Occipital lobe (tissue), 3 donors: ENCODE measurements at places on chromosomes 7 and 10. TPM values are rescaled to one million over a fixed set of nuclear protein-coding genes. Genes with fewer than 3 reads are reported as not detected.

DNA sequence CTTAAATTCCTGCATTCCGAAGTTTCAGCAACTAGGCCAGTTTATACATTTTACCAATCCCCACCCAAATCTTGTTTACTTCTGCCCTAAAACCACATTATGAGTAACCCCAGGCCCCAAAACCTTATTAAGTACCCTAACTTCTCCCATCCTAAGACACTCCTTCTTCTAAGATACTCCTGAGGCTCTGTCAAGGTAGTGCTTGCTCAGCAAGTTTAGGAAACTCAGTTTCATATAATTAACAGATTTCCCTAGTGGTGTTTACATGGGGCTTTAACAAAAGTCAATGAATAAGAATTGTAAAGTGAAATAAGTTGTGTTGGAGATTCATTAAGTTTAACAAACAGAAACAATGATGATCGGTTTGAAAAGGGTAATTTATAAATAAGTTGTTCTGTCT lies 77.8 kb downstream of the CPEB3 start:
- no peak for DNase-seq

- no peak for DNase-seq
Observed at GRCh38 chr7:3710122-3710521, 409.1 kb downstream of the SDK1 start.

DNA sequence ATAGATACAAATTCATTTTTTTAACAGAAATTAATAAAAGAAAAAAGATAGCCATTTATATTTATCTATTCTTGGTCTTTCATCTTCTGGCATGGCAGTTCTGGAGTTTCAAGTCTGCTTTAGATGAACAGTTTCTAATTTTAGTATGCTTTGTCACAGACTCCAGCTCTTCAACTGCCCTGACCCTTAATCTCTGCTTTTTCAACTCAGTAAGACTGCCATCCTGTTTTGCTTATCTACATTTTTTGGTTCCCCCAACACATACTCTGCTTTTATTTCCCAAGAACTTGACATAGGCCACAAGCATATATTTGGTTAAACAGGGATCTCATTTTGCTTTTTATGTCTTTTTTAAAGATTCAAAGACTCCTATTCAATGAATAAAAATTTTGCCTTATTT lies 309.3 kb upstream of the KCND2 start:
- DNase-seq, result no peak

DNA sequence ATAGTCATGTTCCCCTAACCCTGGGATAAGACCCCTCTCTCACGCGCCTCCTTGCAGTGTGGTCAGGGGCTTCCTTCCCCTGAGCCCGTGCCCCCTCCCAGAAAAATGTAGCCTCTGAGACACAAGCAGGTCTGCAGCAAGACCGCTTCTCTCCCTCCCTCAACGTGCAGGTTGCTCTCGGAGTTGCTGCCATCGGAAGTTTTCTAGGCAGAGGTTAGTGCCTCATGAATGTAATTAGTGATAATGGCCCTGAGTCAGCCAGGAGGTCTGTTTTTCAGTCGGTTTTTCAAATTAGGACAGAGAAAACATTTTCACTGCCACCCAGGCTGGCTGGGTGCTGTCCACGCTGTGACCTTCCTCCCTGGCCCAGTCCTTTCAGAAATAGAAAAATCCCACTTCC lies 43.2 kb upstream of the PRLHR start:
- DNase-seq, result no peak

- no peak for DNase-seq
Observed at GRCh38 chr7:69358163-69358821, 240.0 kb upstream of the AUTS2 start.

IL6 gene
- not detected for total RNA-seq
